ENCODE measurements at places on chromosomes 3 and 15. TPM values are rescaled to one million over a fixed set of nuclear protein-coding genes. Genes with fewer than 3 reads are reported as not detected.

GRCh38 chr3:61613666-61614065 is 52.3 kb downstream of the PTPRG start:
- DNase-seq: no peak

DNA sequence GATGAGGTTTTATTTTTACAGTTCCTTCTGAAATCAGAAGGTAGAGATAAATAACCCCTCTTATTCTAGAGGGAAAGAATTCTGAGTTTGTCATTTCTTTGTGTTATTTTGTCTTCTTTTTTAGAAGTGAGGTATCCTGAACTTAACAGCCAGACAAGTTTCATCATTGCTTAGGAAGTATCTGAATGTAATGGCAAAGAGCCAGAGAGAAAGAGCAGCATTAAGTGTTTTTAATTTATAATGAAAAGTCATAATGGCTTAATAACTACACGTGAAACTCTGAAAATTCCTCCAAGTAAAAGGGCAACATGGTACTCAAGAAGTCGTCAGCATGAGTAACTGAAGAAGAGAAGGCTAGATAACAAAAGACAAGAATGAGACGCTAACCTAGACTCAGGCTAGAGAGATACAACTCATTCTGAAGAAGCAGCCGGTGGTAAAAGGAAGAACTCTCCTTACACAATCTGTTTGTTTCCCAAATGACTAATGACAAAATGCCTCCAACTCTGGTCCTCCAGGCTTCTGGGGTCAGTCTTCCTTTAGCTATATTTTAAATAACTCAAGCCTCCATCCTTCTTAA is 116.2 kb upstream of the NECTIN3 start:
- no peak for DNase-seq

GRCh38 chr3:14401692-14402303 is 608 bp upstream of the SLC6A6 start:
- no peak for DNase-seq

GRCh38 chr3:147049821-147050220 is 356.5 kb downstream of the ZIC4 start:
- DNase-seq: no peak

GRCh38 chr3:159667261-159667660 is 321.4 kb upstream of the IL12A start:
- DNase-seq: no peak

DNA sequence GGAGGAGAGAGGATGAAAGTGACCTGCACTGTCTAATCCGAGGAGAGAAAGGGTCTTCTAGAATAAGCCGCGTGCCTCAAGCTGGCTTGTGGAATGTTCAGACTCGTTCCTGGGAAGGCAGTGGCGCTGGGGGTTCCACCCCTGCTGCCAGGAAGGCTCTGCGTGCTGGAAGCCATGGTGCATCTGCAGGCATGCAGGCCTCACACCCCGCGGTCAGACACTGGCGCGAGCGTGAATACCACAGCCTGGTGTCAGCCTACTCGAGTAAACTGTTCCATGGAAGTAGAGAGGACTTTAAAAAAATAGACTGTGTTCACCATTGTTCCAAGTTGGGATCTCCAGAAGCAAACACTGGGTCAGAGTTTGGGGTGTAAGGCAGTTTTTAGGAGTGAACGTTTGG is 25.9 kb upstream of the GABRG3 start:
- DNase-seq: no peak

DNA sequence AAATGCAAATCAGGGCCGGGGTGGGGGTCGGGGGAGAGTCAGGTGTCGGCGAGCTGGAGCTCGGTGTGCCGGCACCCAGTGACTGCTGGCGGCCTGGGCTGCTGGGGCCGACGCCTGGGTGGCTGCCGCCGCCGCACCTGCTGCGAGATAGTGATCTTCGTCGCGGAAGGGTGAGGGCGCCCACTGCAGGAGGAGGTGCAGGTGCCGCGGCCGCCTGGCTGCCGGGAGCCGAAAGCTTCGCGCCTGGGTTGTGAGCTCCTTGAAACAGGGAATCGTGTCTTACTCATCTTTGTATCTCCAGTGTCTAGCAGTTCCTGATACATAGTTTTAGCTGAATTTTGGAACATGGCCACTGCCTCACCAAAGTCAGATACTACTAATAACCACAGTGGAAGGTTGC is 64.0 kb upstream of the CPOX start:
- no peak for DNase-seq

GRCh38 chr3:113084777-113085176 is 94.0 kb downstream of the GTPBP8 start:
- DNase-seq: no peak

DNA sequence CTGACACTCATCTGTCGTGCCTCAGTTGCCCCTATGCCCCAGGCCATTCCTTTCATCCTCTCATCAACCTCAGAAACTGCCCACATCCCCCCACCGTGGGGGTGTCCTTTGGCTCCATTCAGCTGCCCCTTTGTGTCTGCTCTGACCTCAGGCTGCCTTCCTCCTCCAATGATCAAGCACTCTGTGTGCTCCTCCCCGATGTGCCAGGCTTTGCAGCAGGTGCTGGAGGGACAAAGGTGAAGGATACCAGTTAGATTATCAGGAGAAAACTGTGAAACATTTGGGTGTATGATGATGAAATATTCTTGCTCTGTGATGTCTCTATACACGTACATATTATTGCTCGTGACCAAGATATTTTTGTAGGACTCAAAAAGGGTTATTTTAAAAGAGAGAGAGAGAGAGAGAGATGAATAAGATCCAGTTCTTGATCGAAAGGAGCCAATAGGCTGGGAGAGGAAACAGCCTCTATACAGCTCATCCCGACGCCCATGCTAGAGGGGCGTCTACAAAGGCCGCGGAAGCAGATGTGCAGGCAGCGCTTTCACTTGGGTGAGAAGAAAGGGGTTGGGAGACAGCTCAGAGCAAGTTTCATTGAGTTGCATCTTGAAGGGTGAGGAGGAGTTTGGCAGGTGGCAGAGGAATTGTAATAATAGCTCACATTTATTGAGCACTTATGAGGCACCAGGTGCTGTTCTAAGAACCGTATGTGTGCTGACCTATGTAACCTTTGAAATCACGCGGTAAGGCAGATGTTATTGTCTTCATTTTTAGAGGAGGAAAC is 28.3 kb upstream of the ADCY5 start:
- DNase-seq: no peak

GRCh38 chr15:67017311-67017710 is 48.1 kb upstream of the SMAD3 start:
- no peak for DNase-seq

DNA sequence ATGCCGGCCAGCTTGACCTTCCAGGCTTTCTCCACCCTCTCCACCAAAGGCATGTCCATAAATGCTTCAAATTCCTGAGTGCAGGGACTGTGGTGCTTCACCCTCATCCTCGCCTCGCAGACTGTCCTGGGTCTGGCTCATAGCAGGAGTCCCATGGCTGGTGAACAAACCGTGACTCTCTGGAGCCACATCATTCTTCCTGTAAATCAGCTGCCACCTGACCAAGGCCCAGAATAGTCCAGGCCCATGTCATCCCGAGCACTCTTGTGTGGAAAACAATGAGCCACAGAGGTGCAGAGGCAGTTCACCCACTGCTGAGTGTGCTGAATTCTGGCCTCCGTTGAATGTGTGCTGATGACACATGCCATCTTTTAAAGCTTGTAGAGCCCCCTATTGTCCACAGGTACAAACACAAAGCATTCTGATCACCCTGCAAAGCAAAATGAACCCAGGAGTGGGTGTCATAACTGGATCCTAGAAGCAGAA is 68.6 kb downstream of the ABHD5 start:
- no peak for DNase-seq

DNA sequence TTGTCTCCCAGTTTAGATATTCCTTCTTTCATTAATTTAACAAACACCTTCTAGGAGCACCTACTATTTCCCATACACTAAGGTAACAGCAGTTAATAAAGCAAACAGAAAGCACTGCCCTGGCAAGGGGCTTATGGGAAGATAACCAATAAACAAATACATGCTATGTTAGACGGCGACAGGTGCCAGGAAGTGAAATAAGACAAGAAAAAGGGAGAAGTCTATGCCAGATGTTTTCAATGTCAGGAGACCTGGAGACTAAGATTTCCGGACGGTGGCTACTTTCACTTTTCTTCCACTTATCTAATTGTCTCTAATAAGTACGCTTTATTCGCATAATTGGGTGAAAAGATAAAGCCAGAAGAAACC is 32.5 kb upstream of the ZNF445 start:
- DNase-seq: no peak

TRIP4 gene
- 26.0 TPM for total RNA-seq

PRSS50 gene
- total RNA-seq: not detected

SYNM gene
- total RNA-seq: 81.9 TPM
